Activated CD8-positive, alpha-beta memory T cell treated with anti-CD3 and anti-CD28 coated beads, Interleukin-2, amount 50 U/mL, for 4 hours (primary cell): ENCODE measurements at places on chromosomes 7 and 10.
A peak's percentile ranks its signal among the peaks of the same experiment; 100 is the strongest.

GRCh38 chr10:11403116-11403515 lies 208.3 kb downstream of the USP6NL start:
- DNase-seq = peak; percentile 65

GRCh38 chr10:119308551-119309422 lies 101.4 kb downstream of the GRK5 start:
- no peak for DNase-seq

GRCh38 chr7:13111230-13111629 lies 423.8 kb downstream of the ARL4A start:
- no peak for DNase-seq

DNA sequence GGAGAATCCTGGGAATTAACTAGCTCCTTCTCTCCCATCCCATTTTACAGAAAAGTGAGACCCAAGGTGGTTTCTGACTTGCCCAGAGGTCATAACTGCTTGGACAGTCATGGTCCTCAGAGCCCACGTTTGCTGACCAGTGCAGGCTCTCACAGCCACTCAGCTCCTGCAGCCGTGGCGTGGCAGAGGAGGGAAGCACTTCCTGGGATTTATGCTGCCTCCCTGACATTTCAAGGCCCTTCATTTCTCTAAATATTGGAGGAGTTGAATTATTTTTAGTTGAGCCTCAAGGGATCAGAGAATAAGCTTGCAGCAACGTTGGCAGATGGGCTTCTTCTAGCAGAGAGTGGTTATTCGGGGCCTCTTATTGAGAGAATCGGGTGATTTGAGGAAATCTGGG lies 77.1 kb downstream of the LHPP start:
- no peak for DNase-seq

- DNase-seq = no peak
Measured at GRCh38 chr7:118079369-118079768, 104.6 kb upstream of the LSM8 start.

DNA sequence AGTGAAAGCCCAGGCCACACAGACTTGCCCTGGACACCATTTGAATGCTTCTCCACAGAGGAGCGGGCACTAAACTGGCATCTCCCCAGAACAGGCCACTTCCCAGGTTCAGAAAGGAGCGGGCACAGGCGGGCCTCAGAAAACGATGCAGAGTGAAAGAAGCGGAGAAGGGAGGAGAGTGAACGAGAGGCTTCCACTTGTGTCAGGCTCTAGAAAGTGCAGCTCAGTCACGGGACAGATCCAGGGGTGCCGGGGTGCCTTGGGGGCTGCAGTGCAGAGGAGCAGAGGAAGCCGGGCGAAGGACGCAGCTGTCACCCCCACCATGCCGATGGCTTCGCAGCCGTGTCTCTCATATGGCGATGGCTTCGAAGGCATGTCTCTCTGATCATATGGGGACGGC lies 26.1 kb upstream of the PRKAR1B start:
- no peak for DNase-seq

- DNase-seq = no peak
Measured at GRCh38 chr7:129949292-129950133, 3.2 kb downstream of the UBE2H start.
